ENCODE measurements at places on chromosomes 12 and 14.
A peak's percentile ranks its signal among the peaks of the same experiment; 100 is the strongest.

DNA sequence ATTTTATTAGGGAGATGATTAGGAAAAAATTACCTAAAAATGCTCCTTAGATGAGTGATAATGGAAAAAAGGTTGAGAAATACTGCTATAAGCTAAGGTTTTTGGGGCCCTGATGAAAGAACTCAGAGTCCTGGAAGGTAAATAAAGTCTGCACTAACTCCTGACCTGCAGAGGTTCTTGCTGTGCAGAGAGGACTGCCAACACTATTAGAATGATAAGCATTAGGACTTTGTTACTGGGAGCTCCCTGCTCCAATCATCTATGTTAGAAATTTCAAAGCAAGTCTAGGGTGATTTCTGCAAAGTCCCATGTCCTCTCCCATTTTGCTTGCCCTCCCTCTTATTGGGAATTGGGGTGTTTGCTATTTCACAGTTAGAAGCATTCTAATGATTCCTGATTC lies 112.2 kb downstream of the SMOC1 start:
- DNase-seq, result no peak

- no peak for DNase-seq
Measured at GRCh38 chr14:106877517-106877916, 1351.1 kb downstream of the TMEM121 start.

- no peak for DNase-seq
Measured at GRCh38 chr12:94679554-94680195, 29.3 kb upstream of the TMCC3 start.

DNA sequence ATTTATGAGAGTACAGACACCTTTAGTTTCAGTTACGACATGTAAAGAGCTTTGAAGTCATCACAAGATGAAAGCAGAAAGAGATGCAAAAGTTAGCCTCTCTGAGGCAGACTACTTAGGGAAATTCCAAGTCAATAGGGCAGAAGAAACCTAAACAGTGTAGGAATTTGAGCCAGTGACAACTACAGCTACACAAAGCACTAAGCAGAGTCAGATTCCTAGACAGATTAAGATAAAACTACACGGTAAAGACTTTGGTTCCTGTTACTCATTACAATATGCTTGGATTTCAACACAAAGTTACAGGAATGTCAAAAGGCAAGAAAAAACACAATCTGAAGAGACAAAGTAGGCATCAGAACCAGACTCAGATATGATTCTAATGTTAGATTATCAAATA lies 1302.3 kb downstream of the FSCB start:
- peak; percentile 0 for DNase-seq

DNA sequence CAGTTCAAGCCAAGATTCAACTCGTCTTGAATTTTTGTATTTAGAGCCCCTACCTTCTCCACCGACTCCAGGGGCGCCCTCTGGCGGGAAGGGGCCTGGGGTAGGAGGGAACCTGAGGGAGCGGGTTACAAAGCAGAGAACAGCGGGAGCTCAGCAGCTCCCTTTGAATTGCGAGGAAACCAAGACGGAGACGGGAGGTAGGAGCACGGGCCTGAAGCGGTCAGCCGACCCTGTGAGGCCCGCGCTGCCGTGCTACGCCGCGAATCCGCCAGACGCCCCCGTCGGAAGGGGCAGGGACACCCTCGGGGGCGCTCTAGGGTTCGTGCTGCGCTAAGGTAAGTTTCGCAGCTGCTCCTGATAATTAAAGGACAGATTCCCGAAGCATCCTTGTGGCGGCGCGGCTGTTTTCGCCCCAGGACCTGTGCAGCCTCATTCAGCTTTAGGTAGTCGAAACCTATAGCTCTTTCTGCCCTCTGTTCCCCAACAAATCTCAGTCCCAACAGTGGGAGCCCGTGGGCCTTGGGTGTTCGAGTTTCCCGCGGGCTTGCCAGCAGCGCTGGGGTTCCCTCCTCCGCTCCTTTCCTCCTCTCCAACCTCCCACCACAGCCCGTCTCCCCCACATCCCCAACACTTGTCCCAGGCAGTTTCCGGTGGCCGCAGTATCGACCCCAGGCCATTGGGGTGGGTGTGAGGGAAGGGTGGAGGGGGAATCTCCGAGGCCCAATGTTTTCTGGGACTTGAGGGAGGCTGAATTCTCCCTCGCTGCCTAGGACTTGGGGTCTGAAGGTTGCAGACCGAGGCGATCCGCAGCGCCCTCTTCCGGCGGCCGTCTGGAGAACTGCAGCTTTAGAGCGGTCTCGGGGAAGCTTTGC lies 5.1 kb upstream of the NKX2-1 start:
- DNase-seq, result peak; percentile 53

GRCh38 chr14:94613720-94614644 lies 1.8 kb downstream of the SERPINA3 start:
- DNase-seq, result no peak

DNA sequence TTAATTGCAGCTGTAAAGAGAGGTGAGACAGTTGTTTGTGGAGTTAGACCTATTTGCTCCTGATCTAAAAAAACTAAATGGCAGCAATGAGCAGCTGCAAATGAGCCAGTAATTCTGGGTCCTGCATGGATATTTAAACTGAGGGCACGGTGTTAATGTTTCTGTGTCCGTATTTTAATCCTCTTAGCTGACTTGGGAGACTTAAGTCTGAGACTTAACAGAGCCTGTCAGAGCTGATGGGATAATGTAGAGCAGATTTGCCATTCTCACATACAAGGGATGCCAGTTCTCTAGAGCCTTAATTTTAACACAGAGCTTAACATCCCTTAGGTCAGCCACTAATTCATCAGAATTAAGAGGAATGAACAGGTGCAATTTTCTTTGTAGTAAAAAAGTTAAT lies 178.6 kb upstream of the PDE3A start:
- no peak for DNase-seq

All from HTR-8/SVneo (cell line).